ENCODE measurements at places on chromosomes 2 and 18. TPM values are rescaled to one million over a fixed set of nuclear protein-coding genes. Genes with fewer than 3 reads are reported as not detected.
A peak's percentile ranks its signal among the peaks of the same experiment; 100 is the strongest.

Gene PPP1R7
- 37.8 TPM for total RNA-seq

Gene MSH6
- total RNA-seq = 27.3 TPM

Gene DSC2
- total RNA-seq = 33.7 TPM

DNA sequence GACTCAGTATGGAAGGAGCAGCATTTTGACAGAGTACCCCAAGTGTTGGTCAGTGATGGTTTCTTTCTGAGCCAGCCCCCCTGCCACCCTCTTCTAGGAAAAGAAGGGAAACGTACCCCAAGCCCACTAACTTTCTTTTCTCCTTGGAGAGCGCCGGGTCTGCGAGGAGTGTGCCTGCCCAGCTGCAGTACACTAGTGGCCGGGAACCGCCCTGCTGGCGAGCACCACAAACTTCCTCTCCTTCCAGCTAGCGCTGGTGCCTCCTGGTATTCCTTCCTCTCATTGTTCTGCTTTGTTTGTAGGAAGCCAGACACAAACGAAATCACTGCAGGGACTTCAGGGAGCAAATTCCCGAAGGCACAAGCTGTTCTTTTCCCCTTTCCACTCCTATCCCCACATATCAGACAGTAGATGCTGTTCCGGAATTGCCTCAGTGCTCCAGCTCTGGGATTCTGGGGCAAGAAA, 1.8 kb downstream of the CCDC85A start:
- peak; percentile 68 for DNase-seq
- H3K27me3 ChIP-seq = peaks cover 4% of the 10 kb centered on the region

DNA sequence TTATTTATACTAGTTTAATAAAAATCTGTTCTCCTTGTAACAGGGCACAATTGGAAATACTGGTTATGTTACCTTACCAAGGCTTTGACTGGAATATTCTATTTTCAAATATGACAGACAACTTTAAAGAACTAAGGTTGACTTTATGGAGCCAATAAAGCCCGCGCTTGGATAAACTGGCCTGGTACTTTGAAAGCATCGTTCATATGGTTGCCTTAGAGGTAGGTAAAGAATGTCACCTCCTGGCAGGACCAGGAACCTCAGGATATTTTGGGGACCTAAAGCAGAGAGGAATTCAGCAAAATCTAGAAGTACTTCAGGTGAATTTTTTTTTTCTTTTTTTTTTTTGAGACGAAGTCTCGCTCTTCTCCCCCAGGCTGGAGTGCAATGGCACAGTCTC, 71.2 kb upstream of the CREB1 start:
- H3K27ac ChIP-seq = no peak overlapping the region
- no peaks in the 10 kb centered on the region for H3K36me3 ChIP-seq
- no peak overlapping the region for H3K4me3 ChIP-seq
- no peaks in the 10 kb centered on the region for H3K4me1 ChIP-seq
- no peaks in the 10 kb centered on the region for H3K27me3 ChIP-seq
- no peak for DNase-seq

Gene TRIM43B
- not detected for total RNA-seq

GRCh38 chr2:109292386-109292785, 163.4 kb downstream of the SH3RF3 start:
- H3K4me3 ChIP-seq = no peak overlapping the region
- no peaks in the 10 kb centered on the region for H3K27me3 ChIP-seq
- H3K36me3 ChIP-seq = no peaks in the 10 kb centered on the region
- H3K4me1 ChIP-seq = no peaks in the 10 kb centered on the region
- no peak overlapping the region for H3K27ac ChIP-seq

- H3K4me1 ChIP-seq = peaks cover 24% of the 10 kb centered on the region
- no peak overlapping the region for H3K4me3 ChIP-seq
- no peaks in the 10 kb centered on the region for H3K36me3 ChIP-seq
- peak; percentile 48 for DNase-seq
- peaks cover 85% of the 10 kb centered on the region for H3K27me3 ChIP-seq
These were observed 5.1 kb downstream of the ECEL1 start for GRCh38 chr2:232482301-232483238.

Gene SULT1C4
- 0.48 TPM for total RNA-seq

Gene DAPL1
- total RNA-seq = 307 TPM

GRCh38 chr18:31774477-31774785, 13.8 kb upstream of the SLC25A52 start:
- H3K36me3 ChIP-seq = no peaks in the 10 kb centered on the region
- no peak overlapping the region for H3K27ac ChIP-seq
- no peak overlapping the region for H3K4me3 ChIP-seq
- H3K4me1 ChIP-seq = no peaks in the 10 kb centered on the region
- no peaks in the 10 kb centered on the region for H3K27me3 ChIP-seq

- H3K4me3 ChIP-seq = no peak overlapping the region
- DNase-seq = no peak
- no peak overlapping the region for H3K27ac ChIP-seq
- no peaks in the 10 kb centered on the region for H3K27me3 ChIP-seq
- H3K36me3 ChIP-seq = peaks cover 59% of the 10 kb centered on the region
These were observed 27.3 kb downstream of the GPC1 start for GRCh38 chr2:240462707-240463273.

- no peak overlapping the region for H3K4me3 ChIP-seq
- DNase-seq = peak; percentile 76
- H3K27ac ChIP-seq = peak overlapping the region; percentile 52
These were observed 30.4 kb downstream of the SRSF7 start for GRCh38 chr2:38720613-38721241.

DNA sequence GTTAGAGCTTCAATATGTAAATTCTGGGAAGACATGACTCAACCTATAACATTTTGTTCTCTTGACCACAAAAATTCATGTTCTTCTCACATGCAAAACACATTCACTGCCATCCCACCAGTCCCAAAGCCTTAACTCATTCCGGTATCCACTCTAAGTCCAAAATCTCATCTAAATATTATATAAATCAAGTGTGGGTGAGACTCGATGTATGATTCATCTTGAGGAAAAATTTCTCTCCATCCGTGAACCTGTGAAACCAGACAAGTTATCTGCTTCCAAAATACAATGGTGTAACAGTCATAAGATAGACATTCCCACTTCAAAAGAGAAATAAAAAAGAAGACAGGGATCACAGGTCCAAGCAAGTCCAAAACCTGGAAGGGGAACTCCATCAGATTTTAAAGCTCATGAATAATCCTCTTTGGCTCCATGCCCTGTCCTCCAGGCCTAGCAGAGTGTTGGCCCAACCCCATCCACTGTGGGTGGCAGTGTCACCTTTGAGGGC, 101.3 kb downstream of the RAD51AP2 start:
- no peak overlapping the region for H3K27ac ChIP-seq
- no peaks in the 10 kb centered on the region for H3K36me3 ChIP-seq
- H3K27me3 ChIP-seq = no peaks in the 10 kb centered on the region
- H3K4me1 ChIP-seq = no peaks in the 10 kb centered on the region
- no peak for DNase-seq

Gene MLPH
- total RNA-seq = 8.8 TPM

Gene RTTN
- 9.0 TPM for total RNA-seq

Gene SERPINB13
- total RNA-seq = 16.3 TPM

- H3K27me3 ChIP-seq = no peaks in the 10 kb centered on the region
- H3K4me1 ChIP-seq = peaks cover 5% of the 10 kb centered on the region
- H3K36me3 ChIP-seq = peaks cover 10% of the 10 kb centered on the region
These were observed 116.9 kb downstream of the PHLPP1 start for GRCh38 chr18:62832282-62832681.

Gene HDHD2
- 14.2 TPM for total RNA-seq

DNA sequence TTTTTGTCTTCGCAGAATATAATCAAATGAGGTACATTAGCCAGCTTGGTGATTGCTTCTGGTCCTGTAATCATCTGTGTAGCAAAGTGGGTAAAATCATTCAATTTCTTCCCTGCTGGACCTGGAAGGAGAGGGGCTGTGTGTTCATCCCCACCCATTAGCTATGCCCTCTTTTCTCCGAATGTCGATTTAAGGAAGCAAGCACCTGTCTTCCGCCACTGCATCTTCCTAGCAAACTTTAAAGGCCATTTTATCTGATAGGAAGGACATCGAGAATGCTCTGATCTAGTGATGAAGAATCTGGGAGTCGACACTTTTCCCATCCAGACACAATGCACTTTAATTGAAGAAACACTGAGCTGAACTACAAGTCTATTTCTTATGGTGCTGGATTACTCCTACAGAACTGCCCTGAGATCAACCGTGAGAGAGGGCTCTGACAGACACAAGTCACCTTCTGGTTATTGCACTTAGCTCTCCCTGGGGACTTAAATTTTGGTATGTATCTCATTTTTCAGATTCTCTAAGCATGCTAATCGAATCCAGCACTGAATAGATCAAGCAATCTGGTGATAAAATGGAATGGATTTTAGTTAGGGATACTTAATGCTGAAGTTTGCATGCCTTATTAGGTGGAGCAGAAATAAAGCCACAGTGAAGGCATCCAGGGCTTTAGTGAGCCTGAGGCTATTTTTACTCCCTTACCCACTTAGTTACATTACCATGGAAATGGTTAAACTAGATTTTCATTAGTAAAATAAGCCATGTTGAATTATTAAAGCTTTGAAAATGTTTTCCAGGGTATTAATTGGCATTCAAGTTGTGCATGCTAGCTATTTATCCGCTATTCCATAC, 1.3 kb downstream of the NYAP2 start:
- H3K4me1 ChIP-seq = no peaks in the 10 kb centered on the region
- no peaks in the 10 kb centered on the region for H3K36me3 ChIP-seq
- H3K27ac ChIP-seq = no peak overlapping the region
- H3K27me3 ChIP-seq = peaks cover 2% of the 10 kb centered on the region

DNA sequence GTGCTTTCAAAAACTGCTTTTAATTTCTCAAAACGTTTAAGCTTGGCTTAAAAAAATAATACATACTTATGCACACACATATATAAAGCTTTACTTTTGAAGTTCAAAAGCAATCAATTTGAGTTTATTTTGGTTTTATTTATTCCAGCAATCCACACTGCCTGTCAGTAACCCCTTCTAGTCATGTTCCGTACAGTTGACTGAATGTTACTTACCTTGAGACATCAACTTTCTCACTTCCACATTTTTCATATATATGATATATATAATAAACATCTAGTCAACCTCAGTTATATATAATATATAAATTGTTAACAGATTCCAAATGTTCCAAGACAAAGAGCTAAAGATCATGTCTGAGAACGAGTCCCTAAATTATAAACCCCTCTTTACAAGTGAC, 1137.3 kb upstream of the ZEB2 start:
- no peak overlapping the region for H3K27ac ChIP-seq
- no peaks in the 10 kb centered on the region for H3K27me3 ChIP-seq
- H3K4me3 ChIP-seq = no peak overlapping the region
- DNase-seq = no peak
- H3K4me1 ChIP-seq = no peaks in the 10 kb centered on the region

- H3K4me3 ChIP-seq = no peak overlapping the region
- H3K36me3 ChIP-seq = peaks cover 80% of the 10 kb centered on the region
- no peaks in the 10 kb centered on the region for H3K27me3 ChIP-seq
- H3K4me1 ChIP-seq = no peaks in the 10 kb centered on the region
- no peak for DNase-seq
These were observed 48.5 kb downstream of the C2orf74 start for GRCh38 chr2:61210332-61210981.
